ENCODE measurements at places on chromosomes 6 and 20.

- no peak for DNase-seq
These were observed 390.5 kb downstream of the QKI start for GRCh38 chr6:163804991-163805390.

GRCh38 chr6:15927531-15928225, 201.2 kb upstream of the MYLIP start:
- no peak for DNase-seq

GRCh38 chr6:138598562-138599173, 99.4 kb upstream of the NHSL1 start:
- no peak for DNase-seq

DNA sequence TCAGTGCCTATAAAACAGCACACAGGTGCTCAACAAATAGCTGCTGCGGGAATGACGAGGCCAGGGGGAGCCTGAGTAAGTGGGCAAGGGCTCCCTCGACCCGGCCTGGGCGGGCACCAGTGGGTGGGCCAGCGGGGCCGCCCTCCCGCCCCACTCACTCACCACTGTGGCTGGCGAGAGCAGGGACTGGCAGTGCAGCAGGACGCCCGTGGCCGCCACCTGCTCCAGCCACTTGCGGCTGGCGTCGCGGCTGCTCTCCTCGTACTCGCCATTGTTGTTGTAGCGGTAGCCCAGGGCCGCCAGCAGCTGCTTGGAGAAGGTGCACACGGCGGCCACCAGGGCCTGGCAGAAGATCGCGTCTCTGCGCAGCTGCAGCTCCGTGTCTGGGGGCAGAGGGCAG, 191.5 kb downstream of the PREX1 start:
- no peak for DNase-seq

- DNase-seq, result no peak
These were observed 14.2 kb downstream of the DLGAP4 start for GRCh38 chr20:36320261-36320897.
